Ascending aorta (tissue), 2 donors: ENCODE measurements at places on chromosomes 3 and 15.

DNA sequence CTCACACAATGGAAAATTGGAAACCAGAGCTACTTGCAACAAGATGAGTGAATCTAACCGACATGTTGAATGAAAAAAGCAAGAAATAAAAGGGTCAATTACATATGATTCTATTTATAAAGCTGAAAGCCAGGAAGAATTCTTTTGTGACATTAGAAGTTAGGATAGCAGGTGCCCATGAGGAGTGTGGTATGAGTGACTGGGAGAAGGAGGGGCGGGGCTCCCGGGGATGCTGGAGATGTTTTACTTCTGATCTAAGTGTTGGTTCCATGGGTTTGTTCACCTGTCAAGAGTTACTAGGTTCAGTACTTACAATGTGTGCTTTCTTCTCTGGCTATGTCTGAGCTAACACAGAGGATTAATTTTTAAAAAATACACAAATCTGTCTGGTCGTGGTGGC is 60.8 kb downstream of the NSMCE3 start:
- H3K27me3 ChIP-seq: no peaks in the 10 kb centered on the region
- no peak overlapping the region for H3K27ac ChIP-seq
- H3K36me3 ChIP-seq: no peaks in the 10 kb centered on the region
- H3K4me1 ChIP-seq: no peaks in the 10 kb centered on the region
- DNase-seq: no peak

GRCh38 chr15:55170361-55170760 is 26.4 kb downstream of the RSL24D1 start:
- H3K4me3 ChIP-seq: no peak overlapping the region
- H3K4me1 ChIP-seq: no peaks in the 10 kb centered on the region
- H3K36me3 ChIP-seq: no peaks in the 10 kb centered on the region
- DNase-seq: no peak
- no peak overlapping the region for H3K27ac ChIP-seq
- no peaks in the 10 kb centered on the region for H3K27me3 ChIP-seq

GRCh38 chr15:32671339-32672325 is 30.1 kb downstream of the SCG5 start:
- H3K36me3 ChIP-seq: no peaks in the 10 kb centered on the region
- DNase-seq: no peak
- no peak overlapping the region for H3K4me3 ChIP-seq
- no peaks in the 10 kb centered on the region for H3K4me1 ChIP-seq
- H3K27ac ChIP-seq: no peak overlapping the region
- no peaks in the 10 kb centered on the region for H3K27me3 ChIP-seq

DNA sequence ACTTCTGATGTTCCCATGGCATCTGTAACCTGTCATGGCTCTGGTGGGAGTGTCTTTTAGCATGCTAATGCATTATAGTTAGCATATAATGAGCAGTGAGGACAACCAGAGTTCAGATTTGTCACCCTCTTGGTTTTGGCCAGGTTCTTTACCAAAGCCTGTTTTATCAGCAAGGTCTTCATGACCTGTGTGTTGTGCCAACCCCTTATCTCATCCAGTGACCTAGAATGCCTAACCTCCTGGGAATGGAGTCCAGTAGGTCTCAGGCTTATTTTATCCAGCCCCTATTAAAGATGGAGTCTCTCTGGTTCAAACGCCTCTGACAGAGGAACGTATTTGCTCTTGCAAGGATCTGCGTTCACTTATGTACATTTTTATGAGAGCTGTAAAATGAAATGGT is 60.3 kb upstream of the UTS2B start:
- no peaks in the 10 kb centered on the region for H3K27me3 ChIP-seq
- no peak overlapping the region for H3K27ac ChIP-seq
- H3K36me3 ChIP-seq: peaks cover 30% of the 10 kb centered on the region
- no peaks in the 10 kb centered on the region for H3K4me1 ChIP-seq
- no peak for DNase-seq
